ENCODE measurements at places on chromosomes 3 and 15.

- no peak for DNase-seq
Observed at GRCh38 chr3:36707623-36708409, 56.5 kb downstream of the DCLK3 start.

GRCh38 chr15:65305776-65306175, 1.3 kb downstream of the RNU5B-1 start:
- DNase-seq: no peak

DNA sequence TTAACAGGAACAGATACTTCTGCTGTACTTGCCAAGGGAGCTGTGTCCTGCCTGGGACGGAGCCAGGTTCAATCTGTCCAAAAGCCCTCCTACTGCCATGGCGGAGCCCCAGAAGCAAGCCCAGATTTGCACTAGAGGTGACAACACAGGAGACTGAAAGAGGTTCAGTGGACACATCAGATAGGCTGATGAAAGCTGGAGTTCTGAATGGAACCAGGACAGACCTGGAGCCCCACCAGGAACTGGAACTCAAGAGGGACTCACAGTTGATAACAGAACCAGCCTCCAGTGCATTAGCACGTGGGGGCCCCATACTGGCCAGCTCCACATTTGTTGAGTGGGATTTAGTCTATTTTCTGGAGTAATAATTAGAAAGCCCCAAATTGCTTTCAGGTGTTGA, 315.5 kb downstream of the ARRDC4 start:
- DNase-seq: no peak

- no peak for DNase-seq
Observed at GRCh38 chr3:15610082-15610759, 8.7 kb downstream of the BTD start.

DNA sequence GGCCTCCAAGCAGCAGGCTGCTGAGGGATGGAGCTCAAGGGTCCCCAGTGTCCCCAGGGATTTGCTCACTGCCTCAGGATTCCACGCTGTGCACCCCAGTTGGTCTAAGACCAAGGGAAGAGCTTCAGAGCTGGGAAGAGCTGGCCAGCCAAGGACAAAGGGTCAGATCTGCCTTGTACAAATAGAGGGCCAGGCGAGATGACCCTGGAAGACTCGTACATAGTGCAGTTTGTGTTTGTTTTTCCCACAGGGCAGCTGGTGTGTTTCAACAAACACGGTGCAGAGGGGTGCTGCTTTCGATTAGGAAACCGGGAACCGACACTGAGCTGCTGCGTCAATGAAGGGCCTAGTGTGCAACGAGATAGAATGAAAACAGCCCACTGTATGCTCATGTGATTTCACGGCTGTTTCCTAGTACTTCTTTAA, 56.1 kb upstream of the TRPM1 start:
- DNase-seq: no peak

All from stimulated activated naive CD4-positive, alpha-beta T cell treated with Interleukin-2 at 50 U/mL for 16 hours (primary cell).